ENCODE measurements at places on chromosomes 6 and 20.
A peak's percentile ranks its signal among the peaks of the same experiment; 100 is the strongest.

GRCh38 chr20:11936157-11936556 is 18.5 kb downstream of the BTBD3 start:
- no peak for DNase-seq

GRCh38 chr6:105326216-105326615 is 76.7 kb downstream of the PREP start:
- DNase-seq, result no peak

DNA sequence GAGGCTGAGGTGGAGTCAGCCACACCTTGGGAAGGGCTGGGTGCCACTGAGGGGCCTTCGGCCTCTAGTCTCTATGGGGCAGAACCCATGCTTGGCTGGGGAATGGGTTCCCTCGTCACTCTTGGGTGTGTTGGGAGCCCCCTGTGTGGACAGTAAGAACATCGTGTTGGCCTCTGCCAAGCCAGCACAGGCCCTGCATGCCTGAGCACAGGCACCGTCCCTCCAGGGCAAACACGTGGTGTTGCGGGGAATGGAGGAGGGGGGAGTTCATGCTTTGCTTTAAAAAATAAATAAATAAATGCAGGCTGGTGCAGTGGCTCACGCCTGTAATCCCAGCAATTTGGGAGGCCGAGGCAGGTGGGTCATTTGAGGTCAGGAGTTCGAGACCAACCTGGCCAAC is 63.0 kb downstream of the EZR start:
- DNase-seq, result no peak

- no peak for DNase-seq
Measured at GRCh38 chr20:49859807-49860206, 47.2 kb downstream of the SLC9A8 start.

DNA sequence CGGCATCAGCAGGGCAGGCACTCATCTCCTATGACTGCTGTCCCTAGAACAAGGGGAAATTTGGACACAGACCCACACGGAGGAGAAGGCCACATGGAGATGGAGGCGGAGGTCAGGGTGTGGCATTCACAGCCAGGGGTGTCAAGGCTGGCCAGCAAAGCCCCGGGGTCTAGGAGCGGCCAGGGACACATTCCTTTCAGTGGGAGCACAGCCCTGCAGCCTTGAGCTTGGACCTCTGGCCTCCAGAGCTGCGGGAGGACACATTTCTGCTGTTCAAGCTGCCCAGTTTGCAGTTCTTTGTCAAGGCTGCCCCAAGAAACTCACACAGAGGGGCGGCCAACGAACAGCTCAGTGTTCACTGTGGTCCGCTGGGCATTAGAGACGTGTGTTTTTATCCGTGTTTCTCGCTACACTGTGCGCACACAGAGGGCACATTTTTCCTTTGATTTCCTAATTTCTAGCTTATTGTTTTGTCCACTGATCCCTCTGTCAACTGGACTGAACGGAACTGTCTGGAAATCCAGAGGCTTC is 93.4 kb upstream of the MPC1 start:
- no peak for DNase-seq

DNA sequence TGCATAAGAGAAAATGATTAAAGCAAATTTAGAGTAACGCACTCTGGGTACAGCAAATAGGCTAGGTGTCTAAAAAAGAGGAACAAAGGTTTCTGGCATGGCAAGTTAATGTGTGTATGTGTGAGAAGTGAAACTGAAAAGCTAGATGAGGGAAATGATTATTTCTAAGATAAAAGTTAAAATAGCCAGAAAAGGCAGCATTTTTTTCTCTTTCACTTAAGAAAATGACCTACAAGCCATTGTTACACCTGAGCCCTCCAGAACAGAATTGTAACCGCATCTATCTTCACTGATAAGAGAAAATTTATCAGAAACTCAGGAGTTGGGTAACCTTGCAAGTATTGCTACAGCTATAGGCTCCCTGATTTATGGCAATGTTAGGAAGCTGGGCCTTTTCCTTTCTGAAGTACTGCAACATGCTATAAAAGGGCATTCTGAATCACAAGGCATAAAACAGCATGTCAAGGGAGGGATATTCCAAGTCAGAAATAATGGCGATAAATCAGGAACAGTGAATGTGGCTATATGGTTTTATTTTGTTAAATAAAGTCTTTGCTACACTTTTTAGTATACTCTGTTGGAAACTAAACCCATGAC is 395.3 kb downstream of the TBC1D32 start:
- DNase-seq, result no peak

- DNase-seq, result peak; percentile 78
Measured at GRCh38 chr20:33731693-33732165, at the start of gene ZNF341. Gene ZNF341, plus strand, starts transcription at chr20:33731996. Its CDS starts 26 bp downstream, at chr20:33732022.

- no peak for DNase-seq
Measured at GRCh38 chr6:3977875-3978711, 100.8 kb downstream of the FAM217A start.

DNA sequence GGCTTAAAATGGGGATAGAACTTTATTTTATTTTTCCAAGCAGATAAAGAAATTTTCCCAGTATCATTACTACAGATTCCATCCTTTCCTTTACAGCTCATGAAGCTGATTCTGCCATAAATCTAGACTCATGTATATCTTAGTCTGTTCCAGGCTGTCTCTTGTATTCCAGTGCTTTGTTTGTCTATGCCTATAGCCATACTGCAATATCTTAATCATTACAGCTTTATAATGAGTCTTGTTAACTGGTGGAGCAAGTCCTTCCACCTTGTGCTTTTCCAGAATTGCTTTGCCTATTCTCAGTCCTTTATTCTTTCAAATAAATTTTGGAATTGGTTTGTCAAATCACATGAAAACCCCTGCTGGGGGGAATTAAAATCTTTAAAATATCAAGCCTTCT is 99.2 kb downstream of the MAP3K5 start:
- DNase-seq, result no peak

GRCh38 chr20:20551409-20551808 is 161.0 kb downstream of the RALGAPA2 start:
- DNase-seq, result no peak

DNA sequence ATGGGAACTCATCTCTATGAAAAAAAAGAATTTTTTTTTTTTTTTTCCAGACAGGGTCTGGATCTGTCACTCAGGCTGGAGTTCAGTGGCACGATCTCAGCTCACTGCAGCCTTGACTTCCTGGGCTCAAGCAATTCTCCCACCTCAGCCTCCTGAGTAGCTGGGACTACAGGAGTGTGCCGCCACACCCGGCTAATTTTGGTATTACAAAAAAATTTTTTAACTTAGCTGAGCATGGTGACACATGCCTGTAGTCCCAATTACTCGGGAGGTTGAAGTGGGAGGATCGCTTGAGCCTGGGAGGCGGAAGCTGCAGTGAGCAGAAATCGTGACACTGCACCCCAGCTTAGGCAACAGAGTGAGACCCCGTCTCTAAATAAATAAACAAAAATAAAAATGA is 7.5 kb downstream of the DEF6 start:
- DNase-seq, result no peak

DNA sequence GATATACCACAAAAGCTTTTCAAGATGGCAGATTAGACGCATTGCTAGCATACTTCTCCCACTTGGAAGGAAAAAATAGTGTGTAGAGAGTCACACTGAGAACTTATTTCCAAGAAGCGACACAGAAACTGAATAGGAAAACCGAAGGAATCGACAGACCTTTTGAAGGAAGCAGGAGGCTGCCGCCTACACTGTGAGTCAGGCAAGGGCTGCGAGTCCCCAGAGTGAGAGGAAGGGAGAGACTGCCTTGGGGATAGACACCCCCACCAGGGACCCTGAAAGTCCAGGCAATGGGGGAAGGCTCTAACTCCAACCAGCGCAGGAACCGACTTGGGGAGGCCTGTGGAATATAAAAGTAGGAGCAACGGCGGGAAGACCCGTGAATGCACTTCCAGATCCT is 53.7 kb upstream of the SIRPG start:
- DNase-seq, result no peak

DNA sequence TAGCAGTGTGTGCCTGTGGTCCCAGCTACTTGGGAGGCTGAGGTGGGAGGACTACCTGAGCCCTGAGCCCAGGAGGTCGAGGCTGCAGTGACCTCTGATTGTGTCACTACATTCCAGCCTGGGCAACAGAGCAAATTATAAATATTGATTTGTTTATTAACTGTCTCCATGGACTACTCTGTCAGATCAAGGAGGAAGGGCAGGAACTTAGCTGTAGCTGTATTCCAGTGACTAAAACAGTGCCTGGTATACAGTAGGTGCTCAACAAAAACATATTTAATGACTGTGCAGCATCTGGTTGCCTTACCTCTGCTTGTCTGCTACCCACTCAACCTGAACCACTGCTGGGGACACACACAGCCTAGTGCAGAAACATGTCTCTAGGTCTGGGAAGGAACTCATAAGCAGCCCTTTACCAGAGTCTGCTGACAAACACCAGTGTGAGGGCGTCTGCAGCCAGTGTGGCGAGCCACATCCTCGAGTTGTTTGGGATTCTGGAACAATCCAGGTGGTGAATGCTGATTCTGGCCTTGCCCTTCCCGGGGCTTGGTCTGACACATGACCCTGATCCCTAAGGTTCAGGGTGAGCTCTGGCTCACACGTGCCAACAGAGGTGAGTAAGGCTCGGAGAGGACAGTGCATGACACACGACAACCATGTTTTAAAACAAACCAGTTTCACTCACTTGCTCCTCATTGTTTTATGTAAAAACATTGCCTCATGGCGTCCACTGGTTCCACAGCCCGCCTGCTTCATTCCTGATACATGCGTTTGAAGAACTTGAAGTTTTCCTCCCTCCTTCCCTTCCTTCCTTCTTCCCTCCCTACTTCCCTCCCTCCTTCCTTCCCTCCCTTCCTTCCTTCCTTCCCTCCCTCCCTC is 117.9 kb upstream of the ZNF217 start:
- DNase-seq, result no peak

DNA sequence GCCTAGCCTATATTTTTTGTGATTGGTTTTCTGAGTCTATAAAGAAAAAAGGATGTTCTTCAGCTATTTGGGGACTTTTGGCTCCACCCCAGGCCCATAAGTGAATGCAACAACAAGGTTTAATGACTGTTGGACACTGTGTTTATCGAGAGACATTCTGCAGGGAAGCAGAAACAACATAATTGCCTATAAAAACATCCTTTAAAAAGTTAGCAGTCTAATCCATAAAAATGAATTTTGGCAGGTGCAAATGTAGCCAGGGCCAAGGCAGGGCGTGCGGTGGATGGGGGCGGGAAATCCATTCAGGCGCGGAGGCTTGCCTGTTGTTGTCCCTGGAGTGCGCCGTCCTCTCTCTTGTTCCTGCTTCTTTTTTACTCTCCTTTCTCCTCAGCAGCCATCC is 99.3 kb downstream of the PAX1 start:
- no peak for DNase-seq

DNA sequence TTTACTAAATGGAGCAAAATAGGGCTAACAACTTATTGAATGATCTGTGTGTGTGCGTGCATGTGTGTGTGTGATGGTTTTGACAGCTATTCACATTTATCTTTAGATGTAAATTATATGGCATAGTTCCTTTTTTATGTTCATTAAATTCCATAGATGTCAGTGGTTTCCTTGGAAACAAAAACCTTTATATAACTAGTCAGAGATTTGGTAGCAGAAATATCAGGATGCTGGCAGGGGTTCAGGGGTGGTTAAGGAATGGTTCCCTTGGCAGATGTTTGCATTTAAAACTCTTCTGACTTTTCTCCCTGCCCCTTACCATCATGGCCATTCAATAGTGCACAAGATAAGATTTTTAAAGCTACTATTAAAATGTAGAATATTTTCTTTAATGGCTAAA is 256.6 kb downstream of the PLCB1 start:
- no peak for DNase-seq

DNA sequence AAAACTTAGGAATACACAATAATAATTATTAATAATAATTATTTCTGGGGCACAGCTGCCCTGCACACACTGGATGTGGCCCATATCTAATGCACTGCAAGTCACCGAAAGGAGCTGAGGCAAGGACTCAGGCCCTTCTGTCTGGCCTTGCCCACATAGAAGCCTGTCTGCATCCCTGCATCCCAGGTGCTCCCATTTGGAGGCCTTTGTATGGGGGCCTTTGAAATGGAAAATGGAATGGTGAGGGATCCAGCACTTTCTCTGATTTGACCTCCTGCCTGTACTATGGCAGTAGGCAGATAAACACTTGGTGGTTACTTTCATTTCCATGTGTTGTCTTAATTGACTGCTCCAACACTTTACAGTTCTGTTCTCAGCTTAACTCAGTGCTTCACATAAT is 75.7 kb upstream of the PTCHD4 start:
- no peak for DNase-seq

GRCh38 chr6:96304997-96305396 is 216.6 kb upstream of the UFL1 start:
- no peak for DNase-seq

DNA sequence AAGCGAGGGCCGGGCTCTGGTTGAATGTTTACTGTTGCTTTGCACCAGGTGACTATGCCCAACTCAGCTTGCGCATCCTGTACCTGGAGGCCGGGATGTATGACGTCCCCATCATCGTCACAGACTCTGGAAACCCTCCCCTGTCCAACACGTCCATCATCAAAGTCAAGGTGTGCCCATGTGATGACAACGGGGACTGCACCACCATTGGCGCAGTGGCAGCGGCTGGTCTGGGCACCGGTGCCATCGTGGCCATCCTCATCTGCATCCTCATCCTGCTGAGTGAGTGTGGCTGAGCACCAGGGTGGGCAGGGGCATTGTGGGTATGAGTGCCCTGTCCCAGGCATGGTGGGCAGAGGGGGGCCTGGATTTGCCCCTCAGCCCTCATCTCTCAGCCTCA is 136.1 kb downstream of the TAF4 start:
- no peak for DNase-seq

DNA sequence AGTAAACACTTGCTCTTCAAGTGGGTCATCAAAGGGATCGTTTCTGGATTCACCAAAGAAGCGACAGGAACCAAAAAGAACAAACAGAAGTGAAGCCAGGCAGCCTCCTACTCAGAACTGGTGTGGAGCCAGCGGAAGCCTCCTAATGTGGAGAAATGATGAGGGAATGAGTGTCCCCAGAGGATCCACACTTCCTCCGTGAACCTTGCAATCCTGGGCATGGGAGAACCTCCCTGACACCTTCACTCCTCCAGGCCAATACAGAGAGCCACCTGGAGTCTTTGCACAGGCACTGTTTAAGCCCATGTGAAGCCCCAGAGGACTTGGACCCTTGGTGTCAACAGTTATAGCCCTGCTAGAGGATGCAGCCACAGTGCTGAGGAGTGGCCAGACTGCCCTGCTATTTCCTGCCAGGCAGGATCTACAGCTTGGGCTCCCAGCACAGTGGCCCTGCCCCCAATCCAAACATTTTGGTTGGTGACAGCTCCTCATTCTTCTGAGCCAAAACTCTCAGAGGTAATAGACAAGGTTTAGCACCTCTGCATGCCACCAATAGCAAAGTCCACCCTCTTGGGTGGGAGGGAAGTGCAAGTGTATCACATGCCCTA is 23.2 kb upstream of the SERINC1 start:
- no peak for DNase-seq

Measured in stimulated activated CD8-positive, alpha-beta memory T cell treated with anti-CD3 and anti-CD28 coated beads, Interleukin-15, amount 100 ng/mL, for 4 hours (primary cell).